Stomach (tissue), 19 donors: ENCODE measurements at places on chromosomes 12 and 14.

- no peak for DNase-seq
These were observed 187.3 kb upstream of the EGLN3 start for GRCh38 chr14:34138175-34138574.

DNA sequence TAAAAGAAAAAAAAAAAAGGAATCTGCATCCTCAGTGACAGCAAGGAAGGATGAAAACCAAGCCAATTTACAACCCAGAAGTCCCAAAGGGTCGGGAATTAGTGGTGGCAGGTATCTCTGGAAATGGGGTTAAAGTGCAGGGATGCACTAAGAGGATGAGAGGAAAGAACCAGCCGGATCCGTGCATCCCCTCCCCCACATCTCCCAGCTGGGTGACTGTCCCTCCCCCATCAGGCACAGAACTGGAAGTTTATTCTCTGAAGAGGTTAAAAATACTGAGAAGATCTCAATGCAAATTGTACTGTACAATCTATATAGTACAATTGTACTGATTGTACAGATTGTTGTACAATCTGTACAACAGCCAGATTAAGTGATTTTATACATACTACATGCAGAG lies 15.4 kb downstream of the CLMN start:
- DNase-seq, result no peak

GRCh38 chr12:68305278-68305677 lies 26.9 kb downstream of the MDM1 start:
- DNase-seq, result no peak

DNA sequence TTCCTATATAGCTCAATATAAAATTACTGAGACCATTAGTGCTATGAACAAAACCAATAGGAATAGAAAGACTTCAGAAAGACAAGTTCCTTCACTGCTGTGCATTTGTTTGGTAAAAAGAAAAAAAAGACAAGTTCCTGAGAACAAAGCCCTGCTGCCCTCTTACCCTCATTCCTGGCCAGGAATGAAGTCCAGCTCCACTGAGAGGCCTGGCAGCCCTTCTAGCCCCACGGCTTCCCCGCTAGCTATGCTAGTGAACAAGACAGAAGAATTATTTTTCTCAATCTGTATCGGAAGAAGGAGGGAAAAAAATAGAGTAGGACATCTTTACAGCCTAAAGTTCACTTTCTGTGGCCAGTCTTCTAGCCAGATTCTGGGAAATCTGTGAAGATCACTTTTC lies 1.6 kb downstream of the MFAP5 start:
- no peak for DNase-seq

DNA sequence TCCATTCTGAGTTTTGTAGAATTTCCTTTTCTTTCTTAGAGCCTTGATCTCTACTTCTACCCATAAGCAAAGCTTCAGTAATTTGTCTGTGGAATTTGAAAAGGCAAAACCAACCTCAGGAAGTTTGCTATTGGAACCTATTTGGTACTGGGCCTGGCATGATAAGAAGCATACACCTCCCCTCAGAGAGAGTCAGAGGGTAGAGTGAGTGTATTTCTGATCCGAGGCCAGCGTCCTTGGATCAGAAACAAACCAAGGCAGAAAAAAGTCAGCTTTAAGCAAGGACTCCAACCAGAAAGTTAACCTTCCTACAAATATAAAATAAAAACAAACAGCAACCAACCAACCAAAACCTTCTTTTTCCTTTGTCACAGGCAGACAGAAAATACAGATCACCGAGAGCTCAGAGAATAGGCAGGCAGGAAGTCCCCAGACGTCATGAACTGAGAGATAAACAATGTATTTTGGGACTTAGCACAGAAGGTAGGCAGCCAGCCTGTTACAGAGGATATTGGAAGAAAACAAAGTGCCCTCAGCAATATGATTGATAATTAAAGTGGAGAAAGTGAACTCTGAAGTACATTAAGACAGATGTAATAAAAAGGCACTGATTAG lies 141.5 kb downstream of the NEDD1 start:
- DNase-seq, result peak; percentile 11

DNA sequence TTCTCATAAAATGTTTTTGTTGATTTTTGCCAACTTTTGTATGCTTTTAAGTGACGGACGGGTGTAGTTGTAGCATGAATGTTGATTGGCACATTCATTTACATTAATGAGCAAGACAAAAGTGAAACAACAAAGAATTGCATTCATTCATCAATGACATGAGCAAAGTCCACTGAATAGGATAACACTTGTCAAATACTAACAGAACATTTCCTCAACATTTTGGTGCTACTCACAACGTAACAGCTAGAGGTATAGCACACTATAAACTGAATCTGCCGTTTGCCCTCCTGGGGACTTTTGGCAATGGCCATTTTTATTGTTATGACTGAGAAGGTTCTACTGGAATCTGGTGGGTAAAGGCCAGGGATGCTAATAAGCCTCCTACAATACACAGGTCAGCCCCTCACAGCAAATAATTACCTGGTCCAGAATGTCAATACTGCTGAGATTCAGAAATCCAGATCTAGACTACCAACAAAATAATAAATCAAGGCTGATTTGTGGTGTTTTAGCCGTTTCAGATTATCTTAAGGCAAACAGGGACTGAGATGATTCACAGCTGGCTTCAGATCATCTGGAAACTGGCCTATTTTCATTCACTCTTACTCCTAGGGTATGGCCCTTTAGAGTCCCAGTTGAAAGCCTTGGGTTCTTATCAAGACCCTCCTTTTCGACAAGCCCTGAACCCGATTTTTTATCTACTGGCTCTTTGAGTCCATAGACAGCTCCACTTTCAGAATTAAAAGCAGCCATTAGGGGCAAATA lies 22.5 kb upstream of the CDKN3 start:
- DNase-seq, result no peak

GRCh38 chr14:92309968-92310530 lies 12.9 kb upstream of the SLC24A4 start:
- DNase-seq, result no peak

- no peak for DNase-seq
These were observed 56.1 kb downstream of the TMEM117 start for GRCh38 chr12:43891856-43892574.

- no peak for DNase-seq
These were observed 21.5 kb downstream of the ALDH2 start for GRCh38 chr12:111788178-111788654.

DNA sequence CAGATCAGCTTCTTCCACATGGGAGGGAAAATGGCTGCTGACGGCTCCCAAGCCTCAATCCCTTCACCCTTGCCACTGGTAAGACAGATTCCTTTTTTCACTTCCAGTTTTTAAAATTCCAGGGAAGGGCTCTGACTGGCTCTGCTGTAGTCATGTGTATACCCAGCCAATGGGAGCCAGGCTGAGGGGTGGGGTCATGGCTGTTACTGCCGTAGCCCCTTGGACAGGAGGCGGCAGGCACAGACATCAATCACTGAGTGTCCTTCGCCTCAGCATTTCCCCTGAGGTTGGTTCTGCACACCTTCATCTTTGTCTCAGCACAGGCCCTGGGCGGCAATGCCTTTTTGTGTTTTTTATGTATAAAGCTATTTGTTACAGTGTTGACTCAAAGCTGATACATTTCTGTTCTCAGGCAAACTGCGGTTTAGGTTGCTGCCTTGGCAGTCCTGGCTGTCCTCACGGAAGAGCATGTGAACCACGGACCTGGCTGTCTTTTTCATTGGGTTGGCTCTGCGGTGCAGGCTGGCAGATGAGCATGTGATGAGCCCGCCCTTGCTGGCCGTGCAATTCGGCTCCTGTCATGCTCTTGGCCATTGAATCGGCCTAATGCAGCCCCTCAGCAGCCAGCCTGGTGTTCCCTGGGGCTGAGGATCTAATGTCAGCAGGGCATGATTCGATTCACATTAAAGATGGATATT lies 74.3 kb downstream of the PPM1A start:
- no peak for DNase-seq

DNA sequence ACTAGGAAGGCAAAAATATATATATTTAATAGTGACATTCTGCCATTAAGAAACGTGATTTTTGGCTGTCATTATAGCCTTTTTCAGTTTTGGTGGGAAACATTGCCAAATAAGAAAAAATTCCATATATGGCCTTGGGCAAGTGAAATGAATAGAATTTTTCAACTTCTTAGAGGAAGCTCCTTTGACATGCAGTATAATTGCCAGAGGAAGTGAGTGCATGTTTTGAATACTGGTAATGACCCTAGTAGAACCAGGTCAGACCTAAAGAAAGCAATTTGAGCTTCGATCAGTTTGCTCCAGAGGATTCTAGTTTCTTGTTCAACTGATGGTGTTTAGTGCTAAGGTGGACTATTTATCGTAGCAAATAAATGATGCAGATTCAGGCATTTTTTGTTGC lies 26.2 kb upstream of the TRIM9 start:
- no peak for DNase-seq
